NCI-H1436 treated with DMSO at 0.1 percent for 48 hours (cell line): ENCODE measurements at places on chromosomes 3 and 15.

- no peak for DNase-seq
Measured at GRCh38 chr3:148381051-148381450, 316.7 kb upstream of the AGTR1 start.

- no peak for DNase-seq
Measured at GRCh38 chr3:140399871-140400270, 278.0 kb upstream of the TRIM42 start.

GRCh38 chr15:73851689-73852088 lies 21.7 kb upstream of the TBC1D21 start:
- DNase-seq: no peak

DNA sequence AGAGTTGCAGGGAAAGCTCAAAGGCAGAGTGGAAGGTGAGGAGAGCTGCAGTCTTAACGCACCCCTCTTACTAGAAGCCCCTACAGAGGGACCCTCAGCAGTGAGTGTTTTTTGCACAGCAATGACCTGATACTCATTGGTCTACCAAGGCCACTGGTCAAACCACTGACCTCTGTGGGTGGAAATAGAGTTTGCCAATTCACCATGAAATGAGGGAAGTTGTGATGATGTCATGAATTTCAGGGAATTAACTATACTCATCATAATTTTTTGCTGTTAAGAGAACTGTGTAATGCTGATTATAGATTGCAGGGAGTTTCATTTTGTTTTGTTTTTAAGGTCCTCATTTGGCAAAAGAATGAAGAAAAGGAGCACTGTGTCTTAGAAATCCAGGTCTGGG lies 101.7 kb upstream of the SMAD3 start:
- no peak for DNase-seq

DNA sequence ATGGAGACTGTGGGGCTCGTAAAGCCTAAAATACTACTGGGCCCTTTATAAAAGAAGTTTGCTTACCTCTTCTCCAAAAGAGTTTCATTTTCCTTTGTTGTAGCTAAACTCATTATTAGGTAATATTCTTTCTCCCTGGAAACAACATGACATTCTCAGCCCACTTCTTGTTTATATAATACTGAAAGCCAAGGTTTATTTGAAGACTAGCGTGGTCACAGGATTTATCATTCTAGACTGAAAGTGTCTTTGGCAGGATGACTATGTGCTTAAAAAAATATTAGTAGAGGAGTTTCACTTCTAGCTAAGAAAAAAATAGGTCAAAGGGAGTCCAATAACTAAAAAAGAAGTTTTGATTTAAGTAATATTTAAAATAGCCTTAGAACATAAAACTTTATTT lies 1085.2 kb upstream of the CADM2 start:
- no peak for DNase-seq

GRCh38 chr3:152319831-152320617 lies 51.3 kb downstream of the MBNL1 start:
- no peak for DNase-seq

- DNase-seq: no peak
Measured at GRCh38 chr3:119974656-119975055, 119.6 kb downstream of the GSK3B start.

GRCh38 chr15:99842071-99842470 lies 108.8 kb upstream of the LYSMD4 start:
- no peak for DNase-seq

DNA sequence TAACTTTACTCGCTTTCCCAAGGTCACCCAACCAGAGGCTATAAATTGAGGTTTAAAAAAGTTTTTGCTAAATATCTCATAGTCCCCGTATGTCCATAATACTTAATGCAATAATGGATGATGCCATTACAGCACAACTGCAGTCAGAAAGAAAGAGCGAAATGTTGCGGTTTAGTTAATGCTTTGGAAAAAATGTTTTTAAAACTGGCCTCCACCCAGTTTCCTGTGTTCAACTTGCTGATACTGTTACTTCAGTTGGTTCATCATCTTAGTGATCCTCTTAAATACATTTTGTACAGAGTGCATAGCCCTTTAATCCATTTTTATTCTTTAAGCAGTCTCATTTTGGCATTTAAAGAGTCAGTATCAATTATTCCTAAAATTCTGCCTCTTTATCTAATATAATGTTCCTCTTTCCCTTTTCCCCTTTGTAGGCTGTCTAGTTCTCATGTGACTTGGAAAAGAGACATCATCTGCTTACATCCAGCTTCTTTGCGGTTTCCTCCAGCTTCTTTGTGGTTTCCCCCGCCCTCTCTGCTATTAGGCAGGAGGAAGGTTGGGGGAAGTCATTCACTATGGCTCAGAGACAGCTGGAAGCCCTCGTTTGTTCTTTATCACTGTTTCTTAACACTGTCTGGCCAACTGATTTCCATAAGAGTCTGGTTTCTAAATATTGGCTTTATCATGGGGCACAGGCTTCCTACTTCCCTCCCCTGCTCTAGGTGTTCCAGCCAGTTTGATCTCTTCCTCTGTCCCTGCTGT lies 154.3 kb downstream of the GOLIM4 start:
- DNase-seq: no peak

GRCh38 chr3:184262764-184263179 lies 1.4 kb upstream of the CAMK2N2 start:
- no peak for DNase-seq

DNA sequence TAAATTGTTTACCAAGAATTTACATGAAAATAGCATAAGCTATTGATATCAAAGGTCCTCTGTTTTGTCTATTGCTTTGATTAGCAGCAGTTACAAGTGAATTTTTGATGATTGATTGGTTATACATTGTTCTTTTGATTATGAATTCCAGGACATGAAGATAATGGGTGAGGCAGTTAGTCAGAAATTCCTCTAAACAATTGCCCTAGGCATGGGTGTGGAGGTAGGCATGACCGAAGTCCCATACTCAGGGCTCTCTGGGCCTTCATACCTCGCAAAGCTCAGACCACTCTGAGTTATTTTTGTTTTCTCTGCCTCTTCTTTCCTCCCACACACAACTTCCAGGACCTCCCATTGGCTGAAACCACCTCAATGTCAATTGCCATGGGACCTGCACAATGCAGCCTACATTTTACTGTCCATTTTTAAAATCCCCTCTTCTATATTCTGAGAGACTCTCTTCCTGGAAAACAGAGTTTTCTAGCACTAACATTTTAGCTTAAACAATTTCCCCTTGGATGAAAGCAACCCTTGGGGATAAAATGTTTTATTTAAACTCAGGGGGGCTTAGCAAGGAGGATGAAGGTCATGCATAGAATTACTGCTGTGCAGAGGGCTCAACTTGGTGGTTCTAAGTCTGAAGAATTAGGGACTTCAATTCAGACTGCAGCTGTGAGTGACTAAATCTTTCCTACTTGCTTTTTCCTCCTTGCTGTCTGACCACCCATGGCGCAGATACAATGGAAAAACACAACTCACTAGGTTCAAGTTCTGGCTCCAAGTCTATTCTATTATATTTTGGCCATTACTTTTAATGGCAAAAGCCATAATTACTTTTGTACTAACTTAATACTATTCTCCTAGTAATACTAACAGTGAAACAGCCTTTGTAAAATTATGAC lies 594.8 kb downstream of the NTRK3 start:
- DNase-seq: no peak

GRCh38 chr15:66288551-66289185 lies 4.7 kb upstream of the DIS3L start:
- no peak for DNase-seq

- no peak for DNase-seq
Measured at GRCh38 chr15:79849789-79850188, 47.0 kb downstream of the MTHFS start.

DNA sequence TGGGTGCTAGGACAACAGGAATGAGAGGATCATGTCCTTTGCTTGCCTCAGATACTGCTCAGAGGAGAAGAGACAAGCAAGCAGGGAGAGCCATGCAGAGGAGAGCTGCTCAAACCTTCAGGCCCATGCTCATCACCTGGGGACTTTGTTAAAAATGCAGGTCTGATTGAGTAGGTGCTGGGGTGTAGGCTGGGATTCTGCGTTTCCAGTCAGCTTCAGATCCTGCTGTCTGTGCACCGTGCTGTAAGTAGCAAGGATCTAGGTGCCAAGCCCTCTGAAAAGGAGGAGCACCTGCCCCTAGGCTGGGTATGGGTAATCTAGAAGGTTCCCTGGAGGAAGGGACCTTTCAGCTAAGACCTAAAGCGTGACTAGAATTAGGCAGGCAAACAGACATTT lies 7.3 kb downstream of the FLNB start:
- no peak for DNase-seq

DNA sequence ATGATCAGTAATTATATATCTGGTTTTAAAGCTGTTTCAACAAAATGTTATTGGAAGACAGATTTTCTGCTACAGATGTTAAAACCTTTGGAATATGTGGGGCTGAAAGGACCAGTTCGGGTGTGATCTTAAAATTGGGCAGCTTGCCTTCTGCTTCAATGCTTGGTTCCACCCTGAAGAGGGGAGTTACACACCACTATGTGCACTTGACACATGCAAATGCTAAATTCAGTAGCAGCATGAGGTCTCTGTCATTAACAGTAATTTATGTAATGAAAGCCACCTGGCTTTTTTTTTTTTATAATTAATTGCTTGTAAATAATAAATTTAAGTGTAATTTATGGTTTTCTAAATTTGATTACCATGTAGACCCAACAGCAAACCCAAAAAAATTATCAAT lies 24.6 kb downstream of the CDIN1 start:
- no peak for DNase-seq

- no peak for DNase-seq
Measured at GRCh38 chr3:25861566-25861965, 71.7 kb downstream of the OXSM start.

DNA sequence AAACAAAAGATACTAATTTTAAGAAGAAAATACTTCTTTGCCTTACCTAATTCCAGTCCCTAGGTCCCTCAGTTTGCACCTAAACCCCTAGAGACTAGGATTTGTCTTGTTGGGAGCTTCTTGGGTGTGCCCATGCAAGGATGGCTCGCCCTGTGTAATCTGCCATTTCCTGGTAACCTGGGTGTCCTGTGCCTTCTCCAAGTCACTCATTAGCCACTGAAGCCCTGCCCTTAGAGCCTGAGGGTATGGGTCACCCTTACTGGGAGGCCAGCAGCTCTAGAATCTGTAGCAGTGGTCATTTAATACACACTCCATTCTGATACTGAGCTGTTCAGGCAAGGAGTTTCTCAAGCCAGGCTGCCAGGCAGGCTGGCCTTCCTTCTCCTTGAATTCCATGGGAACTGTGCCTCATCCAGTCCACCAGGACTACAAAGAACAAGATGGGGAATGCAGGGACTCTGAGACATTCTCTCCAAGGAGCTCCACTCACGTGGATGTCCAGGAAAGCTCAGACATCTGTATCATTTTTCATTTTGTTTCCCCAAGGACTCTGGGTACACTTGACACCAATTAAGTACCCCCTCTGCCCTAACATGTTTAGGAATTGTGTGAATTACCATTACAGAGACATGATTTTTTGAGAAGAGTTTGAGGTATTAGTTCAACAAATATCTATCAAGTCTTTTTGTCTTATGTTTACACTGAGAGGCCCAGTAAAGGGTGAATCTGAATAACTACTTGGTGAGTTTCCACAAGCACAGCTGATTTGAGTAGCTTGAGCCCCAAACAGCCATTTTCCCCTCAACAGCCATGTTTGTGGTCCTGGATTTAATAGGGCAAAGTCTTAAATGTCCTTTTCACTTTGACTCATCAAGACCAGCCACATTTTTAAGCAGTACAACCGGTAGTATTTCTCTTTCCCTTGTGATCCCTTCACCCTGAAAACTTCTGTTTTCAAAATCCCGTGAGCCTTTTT lies 52.6 kb downstream of the ARNT2 start:
- DNase-seq: no peak

GRCh38 chr3:54353546-54353945 lies 231.2 kb downstream of the CACNA2D3 start:
- DNase-seq: no peak

DNA sequence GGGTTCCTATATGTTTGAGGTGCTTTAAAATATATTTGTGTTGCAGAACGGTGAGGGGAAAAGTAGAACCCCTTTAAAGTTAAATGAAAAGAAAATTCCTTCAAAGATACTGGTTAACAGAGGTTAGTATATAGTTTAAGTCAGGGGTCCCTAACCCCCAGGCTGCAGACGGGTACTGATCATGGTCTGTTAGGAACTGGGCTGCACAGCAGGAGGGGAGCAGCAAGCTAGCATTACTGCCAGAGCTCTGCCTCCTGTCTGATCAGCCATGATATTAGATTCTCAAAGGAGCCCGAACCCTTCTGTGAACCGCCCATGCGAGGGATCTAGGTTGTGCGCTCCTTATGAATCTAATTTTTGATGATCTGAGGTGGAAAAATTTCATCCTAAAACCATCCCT lies 37.5 kb upstream of the RFX7 start:
- no peak for DNase-seq

GRCh38 chr15:75198560-75199356 lies 2.9 kb upstream of the C15orf39 start:
- peak; percentile 93 for DNase-seq

DNA sequence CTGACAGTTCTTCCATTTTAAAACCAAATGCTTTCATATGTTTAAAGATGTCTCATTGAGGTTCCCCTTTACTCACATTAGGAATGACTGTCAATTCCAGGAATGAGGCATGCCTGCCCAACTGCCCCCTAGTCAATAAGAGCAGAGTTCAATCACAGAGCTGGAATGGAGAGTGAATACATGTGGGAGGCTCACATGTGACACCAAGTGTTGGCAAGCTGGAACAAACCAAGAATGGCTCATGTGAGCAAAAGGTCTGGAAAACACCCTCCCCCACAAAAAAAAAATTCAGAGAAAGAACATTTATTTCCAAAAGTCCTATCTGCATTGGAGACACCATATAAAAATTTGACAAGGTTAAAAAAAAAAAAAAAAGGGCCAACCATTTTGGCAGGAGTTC lies 3.7 kb downstream of the PBRM1 start:
- DNase-seq: no peak

DNA sequence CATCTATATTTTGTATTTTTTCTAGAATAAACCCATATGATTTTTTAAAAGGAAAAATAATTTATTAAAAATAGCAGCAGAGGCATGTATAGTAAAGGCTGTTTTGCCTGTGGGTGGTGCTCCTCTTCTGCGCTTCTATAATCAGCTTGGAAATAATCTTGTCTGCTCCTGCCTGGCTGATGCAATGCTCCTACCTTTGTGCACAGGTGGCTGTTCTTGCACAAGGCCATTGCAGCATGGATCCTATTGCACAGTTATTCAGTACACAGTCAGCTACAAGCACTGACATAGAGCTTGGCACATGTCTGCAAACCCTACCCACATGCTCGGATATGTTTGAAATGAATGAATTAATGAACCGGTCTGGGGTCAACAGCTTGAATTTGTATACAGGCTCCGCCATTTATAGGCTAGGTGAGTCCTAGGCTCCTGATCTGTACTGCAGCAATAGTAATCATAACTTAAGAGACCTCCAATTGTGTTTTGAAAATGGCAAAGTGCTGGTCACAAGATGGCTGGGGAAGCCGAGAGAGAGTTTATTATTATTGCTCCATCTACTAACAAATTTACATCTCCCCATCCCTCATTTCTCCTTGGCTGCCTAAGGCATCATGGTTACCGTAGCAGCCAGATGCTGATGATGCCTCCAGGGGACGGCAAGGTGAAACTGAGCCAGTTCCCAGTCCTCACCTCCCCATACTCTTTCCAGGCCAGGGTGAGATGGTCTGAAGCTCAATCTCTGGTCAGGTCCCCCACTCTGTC lies 532 bp upstream of the RTP1 start:
- no peak for DNase-seq
